ENCODE measurements at places on chromosomes 6 and 20.

- no peak for DNase-seq
These were observed 1.5 kb downstream of the NDUFAF5 start for GRCh38 chr20:13786143-13786828.

DNA sequence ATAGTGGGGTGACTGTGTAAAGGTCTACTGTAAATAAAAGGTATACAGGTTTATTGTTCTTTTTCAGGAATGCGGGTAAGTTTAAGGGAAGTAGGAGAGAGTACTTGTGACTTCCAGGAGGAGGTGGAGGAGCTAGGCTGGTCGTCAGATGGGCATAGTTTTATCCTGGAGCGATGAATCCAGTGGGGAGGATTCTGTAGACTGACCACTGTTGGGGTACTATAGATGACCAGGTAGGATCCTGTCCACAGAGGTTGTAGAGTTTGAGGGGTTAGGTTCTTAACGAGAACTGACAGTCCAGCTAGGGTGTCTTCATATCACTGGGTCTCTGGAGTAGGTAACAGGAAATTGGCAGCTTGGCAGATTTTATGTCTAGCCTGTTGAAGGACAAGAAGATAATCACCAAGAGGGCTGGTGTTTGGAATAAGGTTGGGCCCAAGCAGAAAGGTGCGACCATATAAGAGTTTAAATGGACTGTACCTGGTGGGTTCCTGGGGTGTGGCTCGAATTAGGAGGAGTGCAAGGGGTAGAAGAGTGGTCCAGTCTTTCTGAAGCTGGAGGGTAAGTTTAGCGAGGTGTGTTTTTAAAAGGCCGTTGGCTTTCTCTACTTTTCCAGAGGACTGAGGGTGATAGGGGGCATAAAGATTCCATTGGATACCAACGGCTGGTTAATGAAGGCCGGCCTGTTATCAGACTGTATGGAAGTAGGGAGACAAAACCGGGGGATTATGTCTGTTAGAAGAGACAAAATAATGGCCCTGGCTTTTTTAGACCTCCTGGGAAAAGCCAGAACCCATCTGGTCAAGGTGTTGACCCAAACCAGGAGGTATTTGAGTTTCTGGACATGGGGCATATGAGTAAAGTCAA, 751.3 kb upstream of the ADGRB3 start:
- DNase-seq, result no peak

DNA sequence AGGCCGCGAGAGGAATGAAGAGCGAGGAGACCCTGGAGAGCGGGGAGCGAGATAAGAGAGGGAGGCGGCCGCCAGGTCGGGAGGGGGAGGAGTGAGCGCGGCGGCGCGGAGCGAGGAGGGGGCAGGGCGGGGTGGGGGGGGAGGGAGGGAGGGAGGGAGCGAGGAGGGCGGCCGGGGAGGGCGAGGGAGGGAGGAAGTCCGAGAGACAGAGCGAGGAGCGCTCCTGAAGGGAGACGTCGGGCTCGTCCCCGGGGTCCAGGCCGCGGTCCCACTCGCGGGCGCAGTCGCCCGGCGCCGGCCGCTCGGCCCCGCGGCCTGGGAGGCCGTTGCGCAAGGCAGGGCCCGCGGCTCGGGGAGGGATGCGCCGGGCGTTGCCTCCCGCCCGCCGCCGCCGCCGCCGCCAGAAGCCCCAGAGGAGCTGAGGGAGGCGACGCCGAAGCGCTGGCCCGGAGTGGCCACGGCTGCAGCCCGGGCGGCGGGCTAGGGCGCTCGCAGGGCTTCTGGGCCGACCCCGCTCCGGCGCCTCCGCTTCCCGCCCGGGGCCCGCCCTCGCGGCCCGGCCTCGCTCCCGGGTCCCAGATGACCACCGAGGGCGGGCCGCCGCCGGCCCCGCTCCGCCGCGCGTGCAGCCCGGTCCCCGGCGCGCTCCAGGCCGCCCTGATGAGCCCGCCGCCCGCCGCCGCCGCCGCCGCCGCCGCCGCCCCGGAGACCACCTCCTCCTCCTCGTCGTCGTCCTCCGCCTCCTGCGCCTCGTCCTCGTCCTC, at the start of gene FOXF2:
Gene FOXF2, plus strand, starts transcription at position 208 of the 764 bp plus-strand sequence. Its CDS starts 372 bp downstream, at position 580.
- DNase-seq, result no peak

GRCh38 chr20:62984666-62985443, 21.9 kb downstream of the BHLHE23 start:
- no peak for DNase-seq

DNA sequence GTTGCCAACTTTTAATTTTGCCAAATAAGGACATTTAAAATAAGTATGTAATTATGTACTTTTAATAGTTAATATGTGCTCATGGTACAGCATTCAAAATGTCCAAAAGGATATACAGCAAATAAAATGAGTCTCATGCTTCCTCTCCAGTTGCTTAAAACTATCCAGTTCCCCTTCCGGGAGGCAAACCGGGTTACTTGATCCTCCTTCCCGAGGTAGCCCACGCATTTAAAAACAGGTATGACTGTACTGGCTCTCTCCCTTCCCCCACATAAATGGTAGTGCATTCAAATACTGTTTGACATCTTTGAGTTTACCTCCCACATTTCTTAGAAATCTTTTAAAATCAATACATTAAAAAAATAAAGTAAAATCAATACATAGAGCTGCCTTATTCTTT, 66.4 kb downstream of the PHF20 start:
- no peak for DNase-seq

DNA sequence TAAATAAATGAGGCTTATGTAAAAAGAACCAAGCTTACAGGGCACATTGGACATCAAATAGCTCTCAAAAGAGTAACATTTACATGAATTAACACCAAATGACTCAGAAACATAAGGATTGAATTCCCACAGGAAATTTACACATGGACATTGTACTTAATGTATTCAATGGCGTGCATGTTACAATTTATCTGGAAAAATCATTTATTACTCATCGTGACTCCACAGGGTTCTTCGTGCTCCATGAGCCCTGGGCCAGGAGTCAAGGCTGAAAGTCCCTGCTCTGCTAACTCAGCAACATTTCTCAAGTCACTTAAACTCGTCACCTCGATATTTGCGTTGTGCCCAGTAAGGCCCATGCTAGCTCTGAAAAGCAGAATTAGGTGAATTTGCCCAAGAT, 158.5 kb downstream of the PHACTR1 start:
- no peak for DNase-seq

DNA sequence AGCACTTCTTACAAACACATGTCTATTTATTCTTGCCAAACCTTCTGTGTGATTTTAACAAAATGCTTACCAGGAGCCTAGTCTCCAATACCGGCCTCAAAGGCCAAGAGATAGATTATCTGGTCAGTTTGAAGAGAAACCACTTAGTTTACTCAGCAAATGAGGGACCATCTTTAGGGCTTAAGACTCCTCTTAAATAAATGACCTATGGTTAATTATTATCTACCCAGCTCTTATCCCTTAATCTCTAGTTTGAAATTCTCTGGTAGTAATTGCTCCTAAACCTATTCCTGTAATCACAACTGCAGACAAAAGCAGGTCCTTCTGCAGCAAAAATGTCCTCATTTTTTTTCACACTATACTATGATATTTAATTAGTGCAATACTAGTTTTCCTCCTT, 301.8 kb downstream of the KIF16B start:
- DNase-seq, result no peak

GRCh38 chr6:130934848-130935585, 107.8 kb downstream of the SMLR1 start:
- DNase-seq, result no peak

DNA sequence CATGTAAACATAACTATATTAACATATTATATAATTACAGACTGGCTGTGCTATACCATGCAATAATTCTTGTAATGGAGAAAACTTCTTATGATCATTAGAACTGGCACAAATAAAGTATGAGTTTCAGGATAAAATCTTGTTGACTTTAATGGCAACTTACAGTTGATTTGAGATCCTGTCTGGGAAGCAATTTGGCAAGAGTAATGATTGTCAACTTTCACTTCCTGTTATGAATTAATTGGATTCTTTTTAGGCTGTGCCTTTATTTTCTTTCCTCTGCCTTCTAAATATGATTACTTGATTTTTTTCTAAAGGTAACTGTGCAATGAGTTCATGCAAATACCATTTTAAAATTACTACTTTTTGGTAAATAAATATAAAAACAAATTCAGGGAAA, 158.1 kb upstream of the B3GAT2 start:
- DNase-seq, result no peak

DNA sequence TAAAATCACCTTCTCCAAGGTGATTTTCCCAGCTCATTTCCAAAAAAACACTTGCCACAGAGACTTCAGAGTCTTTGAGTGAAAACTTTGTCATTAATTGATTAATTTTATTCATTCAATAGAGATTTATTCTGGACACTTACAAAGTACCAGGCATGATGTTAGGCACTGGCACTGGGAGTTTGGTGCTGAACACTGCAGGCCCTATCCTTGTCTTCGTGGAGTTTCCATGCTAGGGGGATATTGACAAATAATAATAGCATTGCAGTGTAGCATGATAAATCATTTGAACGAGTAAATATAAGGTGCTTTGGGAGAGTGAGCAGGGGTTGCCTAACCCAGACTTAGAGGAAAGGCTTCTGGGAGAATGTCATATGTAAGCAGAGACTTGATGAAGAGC, 145.7 kb downstream of the SOX4 start:
- DNase-seq, result no peak

DNA sequence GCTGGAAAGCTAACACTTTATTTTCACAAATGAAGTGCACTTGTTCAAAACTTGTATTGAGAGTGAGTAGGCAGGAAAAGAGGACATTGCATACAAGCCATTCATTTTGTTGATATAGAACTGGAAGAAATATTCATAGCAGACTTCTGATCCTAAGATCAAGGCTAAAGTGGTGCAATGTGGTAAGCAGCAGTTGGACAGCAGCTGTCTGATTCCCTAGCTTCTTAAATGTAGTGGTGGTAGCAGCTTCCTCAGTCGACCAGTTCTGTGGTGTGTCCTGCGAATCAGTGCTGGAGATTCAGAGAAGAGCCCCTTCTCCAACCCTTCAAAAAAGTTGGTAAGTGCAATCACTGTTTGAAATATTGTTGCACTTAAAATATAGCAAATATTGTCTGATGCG, 281.7 kb upstream of the GJE1 start:
- no peak for DNase-seq

DNA sequence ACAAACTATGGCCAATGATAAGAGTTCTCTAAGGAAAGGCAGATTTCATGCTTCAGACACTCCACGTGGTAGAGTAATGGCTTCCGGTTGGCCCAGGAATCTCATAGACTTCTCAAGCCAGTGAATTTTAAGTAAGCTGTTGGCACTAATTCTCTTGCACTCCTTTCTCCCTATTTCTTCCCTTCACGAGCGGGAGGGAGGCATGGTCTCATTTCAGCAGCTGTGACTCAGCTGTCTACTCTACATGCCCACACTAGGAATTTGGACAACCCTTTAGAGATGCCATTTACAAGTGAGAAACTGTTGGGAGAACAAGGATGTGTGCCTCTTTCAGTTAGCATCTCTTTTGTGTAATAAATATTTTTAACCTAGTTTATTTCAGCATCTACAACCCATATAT, 107.7 kb downstream of the PTPRK start:
- no peak for DNase-seq

DNA sequence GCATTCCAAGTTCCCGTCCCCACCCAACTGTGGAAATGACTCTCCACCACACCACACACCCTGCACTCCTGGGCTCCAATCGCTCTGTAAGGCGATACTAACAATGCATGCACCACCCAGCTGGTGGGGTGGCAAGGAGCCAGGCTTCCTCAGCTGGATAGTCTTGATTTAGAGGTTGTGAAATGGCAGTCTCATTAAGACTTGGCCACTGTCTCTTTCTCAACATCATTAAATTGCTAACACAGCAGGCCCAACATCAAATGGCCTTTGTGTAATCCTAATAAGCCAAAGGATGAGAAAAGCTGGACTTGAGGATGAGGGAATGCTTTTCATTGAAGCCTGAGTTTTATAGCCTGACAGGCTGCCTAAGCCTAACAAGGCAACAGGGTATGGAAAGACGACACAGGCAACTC, 223.7 kb downstream of the GMDS start:
- DNase-seq, result no peak

DNA sequence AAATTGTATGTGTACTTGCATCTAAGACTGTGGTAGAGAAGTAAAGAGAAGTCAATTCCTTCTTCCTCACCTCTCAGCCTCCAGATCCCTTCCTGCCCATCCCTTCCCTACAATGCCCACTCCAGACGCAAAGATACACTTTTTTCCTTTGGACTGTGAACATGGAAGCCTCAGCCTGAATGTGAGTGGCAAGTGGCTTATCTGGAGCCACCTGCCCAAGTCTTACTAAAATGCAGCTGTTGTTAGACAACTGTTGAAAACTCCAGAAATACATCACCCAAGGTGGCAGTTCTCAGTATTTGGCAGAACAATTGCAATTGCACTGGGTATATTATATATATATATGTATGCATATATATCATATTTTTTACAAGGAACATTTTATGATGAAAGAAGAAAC, 7.5 kb downstream of the VGLL2 start:
- no peak for DNase-seq

GRCh38 chr6:74534465-74535211, 671.2 kb downstream of the COL12A1 start:
- no peak for DNase-seq

- no peak for DNase-seq
These were observed 23.6 kb upstream of the THEMIS start for GRCh38 chr6:127924440-127924839.

DNA sequence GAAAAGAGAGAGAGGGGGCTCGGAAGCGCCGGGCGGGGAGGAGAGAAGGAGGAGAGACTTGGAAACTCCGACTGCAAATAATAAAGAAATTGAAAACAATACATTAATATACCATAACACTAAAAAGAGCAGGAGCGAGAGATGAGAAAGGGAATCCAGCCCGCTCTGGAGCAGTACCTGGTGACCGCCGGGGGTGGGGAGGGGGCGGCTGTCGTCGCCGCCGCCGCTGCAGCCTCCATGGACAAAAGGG, 338 bp downstream of the E2F3 start:
- DNase-seq, result peak; percentile 56

GRCh38 chr20:955111-955510, 39.0 kb upstream of the ANGPT4 start:
- no peak for DNase-seq

- no peak for DNase-seq
These were observed 306.1 kb downstream of the QKI start for GRCh38 chr6:163720460-163721235.

- peak; percentile 27 for DNase-seq
These were observed 2.3 kb downstream of the NR2E1 start for GRCh38 chr6:108168090-108168463.

- peak; percentile 30 for DNase-seq
These were observed 528.9 kb downstream of the MAFB start for GRCh38 chr20:40160097-40160550.

- DNase-seq, result peak; percentile 88
These were observed at the start of the genes ARFRP1 and ZGPAT for GRCh38 chr20:63707558-63708300. Gene ARFRP1 (minus strand): TSS chr20:63707976. CDS start chr20:63707091, 885 bp downstream. Gene ZGPAT (plus strand): TSS chr20:63708039. CDS start chr20:63708581, 542 bp downstream.

DNA sequence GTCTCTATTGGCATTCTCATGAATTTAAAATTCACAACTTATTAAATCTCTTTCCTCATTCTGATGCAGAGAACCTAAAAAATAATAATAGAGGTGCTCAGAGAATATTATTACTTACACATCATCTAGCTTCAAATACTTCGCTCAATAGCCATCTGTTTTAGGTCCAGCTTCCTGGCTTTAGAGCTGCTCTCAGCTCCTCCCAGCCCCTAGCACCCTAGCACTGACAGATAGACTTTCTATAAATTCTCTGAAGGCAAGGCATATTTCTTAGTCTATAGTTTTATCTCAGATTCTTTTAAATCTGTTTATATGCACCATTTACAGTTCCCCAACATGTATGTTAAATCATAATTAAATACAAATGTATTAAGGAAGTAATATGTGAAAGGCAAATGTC, 281.3 kb downstream of the PTPRK start:
- no peak for DNase-seq

All from stimulated activated CD8-positive, alpha-beta memory T cell treated with anti-CD3 and anti-CD28 coated beads, Interleukin-4, amount 100 ng/mL, for 48 hours (primary cell).